ENCODE measurements at places on chromosomes 6 and 20.

GRCh38 chr6:145042559-145042958 lies 692.8 kb downstream of the EPM2A start:
- DNase-seq = no peak

DNA sequence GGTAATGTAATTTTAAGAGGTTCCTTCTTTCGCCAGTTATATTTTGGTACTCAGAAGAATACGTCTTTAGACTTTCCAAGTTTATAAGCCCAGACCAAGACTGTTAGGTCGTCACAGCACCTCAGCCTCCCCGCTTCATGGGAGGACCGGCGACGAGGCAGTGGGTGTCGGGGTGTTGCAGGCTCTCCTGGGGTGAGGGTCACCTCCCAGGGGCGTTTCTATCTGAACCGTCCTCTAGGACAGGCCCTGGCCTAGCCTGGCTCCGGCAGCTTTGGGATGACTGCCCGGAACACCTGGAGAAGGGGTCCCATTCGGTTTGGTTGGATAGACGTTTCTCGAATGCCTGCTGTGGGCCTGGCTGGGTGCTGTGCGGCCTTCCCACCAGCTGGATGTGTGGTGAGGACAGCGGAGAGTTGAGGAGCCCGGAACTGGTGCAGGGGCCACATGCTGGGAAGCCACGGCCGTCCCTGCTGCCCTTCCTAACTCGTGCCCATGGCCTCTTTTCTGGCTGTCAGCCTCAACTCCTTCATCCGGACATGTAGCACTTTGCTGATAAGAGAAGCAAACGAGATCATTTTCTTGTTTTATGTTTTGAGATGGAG lies 1.1 kb downstream of the OSBPL2 start:
- no peak for DNase-seq

- no peak for DNase-seq
Measured at GRCh38 chr6:138537106-138537505, 37.8 kb upstream of the NHSL1 start.

- no peak for DNase-seq
Measured at GRCh38 chr6:158626360-158627167, 18.0 kb downstream of the DYNLT1 start.

DNA sequence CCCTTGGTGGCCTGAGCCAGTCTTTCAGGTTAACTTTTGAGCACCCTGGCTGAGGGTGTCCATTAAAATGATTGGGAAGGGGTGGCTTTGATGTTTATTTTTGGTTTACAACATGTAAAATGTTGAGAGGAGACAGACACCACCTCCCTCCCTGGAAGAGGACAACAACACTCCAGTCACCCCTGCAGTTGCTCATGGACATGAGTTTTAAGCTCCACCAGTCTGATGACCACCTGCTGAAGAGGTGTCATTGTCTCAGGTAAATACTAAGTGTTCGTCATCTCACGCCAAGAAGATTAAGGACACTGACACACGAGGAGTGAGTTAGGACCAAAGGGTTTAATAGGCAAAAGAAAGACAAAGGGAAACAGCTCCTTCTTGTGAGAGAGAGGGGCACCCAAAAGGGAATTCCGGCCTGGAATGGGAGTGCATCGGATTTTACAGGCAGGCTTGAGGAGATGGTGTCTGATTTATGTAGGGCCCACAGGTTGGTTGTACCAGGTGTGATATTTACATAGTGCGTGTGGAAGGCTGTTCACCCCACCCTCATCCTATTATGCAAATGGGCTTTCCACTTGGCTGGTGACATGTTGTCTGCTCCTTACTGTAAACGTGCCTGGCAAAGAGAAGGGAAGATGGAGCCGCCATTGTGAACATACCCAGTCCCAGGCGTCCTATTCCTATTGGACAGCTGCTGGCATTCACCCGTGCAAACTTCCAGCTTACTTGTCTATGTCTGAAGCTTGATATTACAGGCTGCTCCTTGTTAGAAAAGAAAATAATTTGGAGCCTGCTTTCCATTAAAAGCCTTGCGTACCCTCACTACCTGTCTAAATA lies 6.6 kb downstream of the HLA-B start:
- DNase-seq = no peak

- DNase-seq = no peak
Measured at GRCh38 chr6:169115632-169116031, 138.0 kb downstream of the THBS2 start.

GRCh38 chr6:74256781-74257180 lies 560.8 kb downstream of the CD109 start:
- no peak for DNase-seq
